ENCODE measurements at places on chromosomes 16 and 17.

GRCh38 chr17:69609473-69610305 lies 195.2 kb downstream of the MAP2K6 start:
- peak; percentile 33 for DNase-seq

GRCh38 chr16:88473666-88474534 lies 20.8 kb downstream of the ZFPM1 start:
- DNase-seq = no peak

GRCh38 chr16:84061236-84061819 lies 18.7 kb upstream of the SLC38A8 start:
- DNase-seq = no peak

DNA sequence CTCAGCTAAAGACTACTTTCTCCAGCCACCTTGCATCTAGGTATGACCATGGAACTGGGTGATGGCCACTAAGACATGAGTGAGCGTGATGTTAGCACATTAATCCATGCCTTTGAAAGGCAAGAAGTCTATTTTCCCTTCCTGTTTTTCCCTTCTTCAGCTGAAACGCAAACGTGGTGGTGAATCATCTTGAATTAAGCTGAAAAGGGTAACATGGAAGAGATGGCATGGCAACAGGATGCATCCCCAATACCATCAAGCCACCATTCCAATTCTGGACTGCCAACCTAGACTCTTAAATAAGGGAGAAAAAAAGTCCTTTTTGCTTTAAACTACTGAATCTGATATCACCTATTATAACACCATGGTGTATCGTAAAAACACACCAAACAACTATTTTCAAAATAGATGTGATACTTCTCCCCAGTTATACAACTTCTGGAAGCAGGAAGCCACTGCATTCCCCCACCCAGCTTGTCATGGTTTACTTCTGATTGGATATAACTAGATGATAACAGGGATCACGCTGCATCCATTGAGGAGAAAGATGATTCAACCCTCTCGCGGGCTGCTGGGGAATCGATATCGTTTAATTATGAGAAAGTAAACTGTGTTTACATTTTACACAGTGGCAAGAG lies 368.6 kb downstream of the CDH13 start:
- DNase-seq = no peak

DNA sequence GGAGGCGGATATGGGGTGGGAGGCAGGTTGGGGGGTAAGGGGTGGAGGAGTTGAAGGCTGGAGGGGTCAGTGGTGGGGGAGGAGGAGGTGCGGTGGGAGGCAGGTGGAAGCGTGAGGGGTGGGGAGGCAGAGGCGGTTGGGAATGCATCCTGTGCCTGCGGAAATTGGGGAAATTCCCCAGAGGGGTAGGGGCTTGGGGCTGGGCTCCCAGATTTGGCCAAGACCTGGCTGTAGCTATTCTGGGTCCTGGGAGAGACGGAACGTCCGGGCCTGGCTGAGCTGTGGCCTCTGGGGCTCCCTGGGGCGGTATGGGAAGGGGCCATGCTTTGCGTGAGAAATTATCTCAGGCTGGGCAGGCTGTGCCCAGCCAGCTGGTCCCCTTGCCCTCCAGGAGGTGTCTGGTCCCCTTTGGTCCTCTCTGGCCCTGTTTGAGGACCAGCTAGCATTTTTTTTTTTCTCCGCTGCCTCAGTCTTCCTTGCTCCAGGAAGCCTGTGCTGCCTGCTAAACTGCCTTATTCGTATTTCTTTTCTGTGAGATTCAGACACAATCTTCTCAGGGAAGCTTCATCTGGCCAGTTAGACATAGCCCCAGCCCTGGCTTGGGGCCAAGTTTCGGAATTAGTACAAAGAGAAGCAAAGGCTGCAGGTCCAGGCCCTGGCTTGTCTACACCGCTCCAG lies 7.3 kb upstream of the TRPV2 start:
- peak; percentile 85 for DNase-seq

DNA sequence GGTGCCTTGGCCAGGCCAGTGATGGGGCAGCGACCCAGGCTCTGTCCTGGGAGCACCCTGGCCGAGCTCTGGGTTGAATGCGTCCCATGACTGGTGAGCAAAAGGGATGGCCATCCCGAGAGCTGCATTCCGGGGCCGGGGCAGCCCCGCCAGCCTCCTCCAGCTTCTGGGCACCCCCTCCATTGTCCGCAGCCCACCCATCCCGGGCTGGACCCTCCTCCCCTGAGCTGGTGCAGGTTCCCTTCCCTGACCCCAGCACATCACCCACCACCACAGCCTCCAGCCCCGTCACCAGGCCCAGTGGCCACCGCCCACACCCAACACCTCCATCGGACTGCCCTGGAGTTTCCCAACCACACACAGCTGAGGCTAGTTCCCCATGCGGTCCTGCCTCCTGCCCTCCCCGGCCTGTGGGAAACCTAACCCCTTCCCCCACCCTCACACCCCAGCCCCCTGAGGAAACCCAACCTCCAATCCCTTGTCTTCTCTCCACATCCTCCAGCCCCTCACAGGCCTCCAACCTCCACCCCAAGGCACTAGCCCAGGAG lies 16.2 kb upstream of the PVALEF start:
- no peak for DNase-seq

DNA sequence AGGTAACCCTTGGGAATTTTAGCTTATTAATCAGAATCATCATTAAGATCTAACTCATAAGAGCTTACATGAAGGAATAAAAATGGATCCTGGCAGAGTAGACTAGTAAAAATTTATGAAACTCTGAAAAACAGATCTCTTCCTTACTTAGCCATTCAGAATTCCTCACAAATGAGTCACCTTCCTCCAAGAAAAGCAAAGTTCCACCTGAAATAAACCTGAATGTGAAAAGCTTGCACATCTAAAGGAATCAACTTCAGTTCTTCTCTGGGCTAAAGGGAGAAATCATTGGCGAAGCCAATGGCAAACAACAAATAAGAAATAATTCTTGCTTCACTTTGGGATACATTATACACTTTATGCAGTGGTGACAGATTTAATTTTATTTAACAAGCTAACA lies 22.7 kb downstream of the MYO1D start:
- no peak for DNase-seq

GRCh38 chr16:1003391-1004347 lies 22.1 kb downstream of the SOX8 start:
- no peak for DNase-seq

- no peak for DNase-seq
These were observed 209.5 kb downstream of the AATF start for GRCh38 chr17:37158290-37158689.

DNA sequence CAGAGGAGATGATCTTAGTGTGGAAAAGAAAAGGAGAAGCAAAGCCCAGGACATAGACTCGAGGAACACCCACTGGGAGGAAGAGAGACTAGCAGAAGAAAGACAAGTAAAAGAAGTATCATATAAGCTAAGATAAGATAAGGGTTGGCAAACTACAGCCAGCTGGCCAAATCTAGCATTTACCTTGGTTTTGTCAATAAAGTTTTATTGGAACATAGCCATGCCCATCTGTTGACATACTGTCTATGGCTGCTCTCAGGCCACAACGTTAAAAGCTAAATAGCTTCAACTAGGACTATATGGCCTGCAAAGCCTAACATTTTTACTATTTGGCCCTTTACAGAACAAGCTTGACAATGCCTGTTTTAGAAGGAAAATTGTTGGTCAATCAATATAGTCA lies 166.4 kb upstream of the AXIN2 start:
- DNase-seq = no peak

DNA sequence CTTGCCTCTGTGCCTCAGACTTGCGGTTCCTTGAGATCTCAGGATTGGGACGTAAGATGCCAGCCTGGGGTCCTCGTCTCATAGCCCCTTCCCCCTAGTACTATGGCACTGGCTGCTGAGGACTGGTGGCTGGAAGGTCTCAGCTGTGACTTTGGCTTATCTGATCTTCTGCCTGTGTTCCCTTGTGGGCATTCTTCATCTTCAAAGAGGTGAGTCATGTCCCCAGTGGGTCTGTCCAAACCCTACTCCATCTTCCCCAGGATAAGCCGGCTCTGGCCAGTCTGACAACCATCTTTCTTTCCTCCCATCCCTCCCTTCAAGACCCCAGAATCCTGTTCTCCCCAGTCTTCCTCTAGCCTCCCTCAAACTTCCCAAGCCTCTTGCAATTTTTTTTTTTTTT lies 3.6 kb downstream of the CD19 start:
- DNase-seq = no peak

DNA sequence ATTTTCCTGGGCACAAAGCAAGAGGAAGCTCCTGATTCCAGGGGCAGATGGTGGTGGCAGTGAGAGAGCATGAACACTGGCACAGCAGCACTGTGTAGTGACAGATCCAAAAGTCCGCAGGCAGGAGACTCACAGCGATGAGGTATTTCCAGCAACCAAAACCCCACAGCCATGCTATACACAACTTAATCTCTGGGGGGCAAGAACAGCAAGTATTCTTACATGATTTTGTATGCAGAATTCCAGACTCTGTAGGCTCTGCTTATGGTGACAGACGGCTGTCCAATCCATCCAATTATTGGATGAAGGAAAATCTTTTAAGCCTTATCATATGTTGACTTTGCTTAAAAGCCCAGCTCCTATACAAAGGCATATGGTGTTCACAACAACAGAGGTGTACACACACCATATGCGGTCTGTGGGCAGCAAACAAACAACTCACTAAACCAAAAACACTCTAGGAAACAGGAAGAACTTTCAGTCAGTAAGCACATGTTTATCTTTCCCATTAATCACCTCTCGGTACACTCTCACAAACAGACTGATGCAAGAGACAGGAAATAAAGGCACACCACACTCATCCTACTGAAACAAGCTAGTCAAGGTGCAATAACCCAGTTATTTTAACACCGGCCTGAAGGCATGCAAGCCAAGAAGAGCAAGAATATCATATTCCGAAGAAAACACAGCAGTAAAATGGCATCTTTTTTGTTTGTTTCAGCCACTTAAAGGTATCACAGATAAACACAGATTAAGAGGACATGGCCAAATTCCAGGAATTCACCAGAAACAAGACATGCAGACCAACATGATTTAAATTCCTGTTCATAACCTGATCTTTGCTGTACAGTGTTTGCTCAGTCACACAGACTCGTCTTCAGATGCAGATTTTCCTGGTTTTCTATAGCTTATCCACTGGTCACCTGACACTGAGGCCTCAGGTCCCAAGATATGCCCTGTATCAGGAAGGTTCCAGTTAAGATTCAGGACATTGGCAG lies 47.8 kb downstream of the ERN1 start:
- no peak for DNase-seq

Measured in pons (tissue), 1 donor.